ENCODE measurements at places on chromosomes 13 and 19.

GRCh38 chr13:65943024-65943423, 1287.1 kb downstream of the PCDH9 start:
- no peak for DNase-seq

- DNase-seq, result no peak
Observed at GRCh38 chr13:46195016-46195415, 13.0 kb upstream of the LCP1 start.

- DNase-seq, result no peak
Observed at GRCh38 chr19:54502518-54503048, at the start of gene LAIR2. LAIR2 (plus strand) TSS chr19:54502831; CDS start chr19:54502919, 88 bp downstream.

- no peak for DNase-seq
Observed at GRCh38 chr13:93411186-93411680, 184.6 kb downstream of the GPC6 start.

DNA sequence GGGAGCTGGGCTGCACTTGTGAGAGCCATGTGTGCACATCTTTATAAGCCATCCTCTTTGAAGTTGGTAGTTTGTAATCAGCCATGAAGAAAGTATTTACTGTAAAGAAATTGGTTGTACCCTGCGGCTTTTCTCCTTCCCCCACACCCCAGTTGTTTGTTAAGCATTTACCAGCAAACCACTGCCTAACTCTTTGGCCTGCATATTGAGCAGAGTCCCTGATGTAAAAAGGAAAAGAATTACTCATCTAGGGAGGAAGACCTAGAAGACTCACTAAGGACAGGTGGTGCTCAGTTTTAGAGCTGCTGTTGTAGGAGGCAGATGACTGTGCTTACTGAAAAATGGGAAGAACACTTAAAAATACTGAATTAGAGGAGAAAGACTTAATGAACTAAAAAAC, 245.3 kb downstream of the PCCA start:
- DNase-seq, result no peak

GRCh38 chr13:58964048-58964447, 1199.7 kb downstream of the DIAPH3 start:
- DNase-seq, result no peak

- no peak for DNase-seq
Observed at GRCh38 chr13:28333204-28333881, 161.6 kb downstream of the FLT1 start.

GRCh38 chr13:86174622-86175021, 375.4 kb upstream of the SLITRK6 start:
- no peak for DNase-seq

DNA sequence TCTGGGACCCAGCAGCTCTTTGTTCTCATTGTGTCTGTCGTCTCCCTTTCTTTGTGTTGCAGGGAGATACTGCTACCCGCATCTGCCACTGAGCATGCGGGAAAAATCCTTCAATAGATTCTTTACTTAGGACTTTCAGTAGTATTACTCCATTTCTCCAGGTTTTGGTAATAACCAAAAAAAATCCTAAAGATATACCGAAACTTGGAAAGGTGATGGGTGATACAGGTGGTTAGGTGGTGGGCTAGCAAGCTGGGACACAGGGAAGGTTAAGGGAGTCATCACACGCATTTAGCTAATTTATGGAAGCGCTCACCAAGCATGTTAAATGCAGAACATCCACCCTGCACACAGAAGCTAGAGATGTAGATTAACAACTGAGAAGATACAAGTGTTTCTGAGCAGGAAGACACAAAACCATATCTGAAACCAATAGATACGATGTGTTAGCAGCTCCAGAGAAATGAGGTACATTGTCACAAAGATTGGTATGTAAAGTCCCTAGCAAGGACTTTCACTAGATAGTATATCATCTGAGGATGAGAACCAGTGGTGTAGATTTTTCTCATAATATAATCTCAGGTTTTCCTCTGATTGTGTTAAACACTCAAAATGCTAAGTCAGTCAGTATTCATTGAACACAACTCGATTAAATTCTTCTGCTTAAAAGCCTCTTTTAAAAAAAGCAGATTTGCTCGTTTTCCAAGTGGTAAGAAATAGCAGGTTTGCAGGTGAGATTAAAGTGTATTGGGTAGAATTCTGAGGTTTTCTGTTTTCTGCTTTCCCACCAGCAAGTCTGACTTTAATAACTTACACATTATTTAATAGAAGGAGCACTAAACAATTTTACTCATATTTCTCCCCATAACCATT, 1.2 kb upstream of the SLAIN1 start:
- no peak for DNase-seq

DNA sequence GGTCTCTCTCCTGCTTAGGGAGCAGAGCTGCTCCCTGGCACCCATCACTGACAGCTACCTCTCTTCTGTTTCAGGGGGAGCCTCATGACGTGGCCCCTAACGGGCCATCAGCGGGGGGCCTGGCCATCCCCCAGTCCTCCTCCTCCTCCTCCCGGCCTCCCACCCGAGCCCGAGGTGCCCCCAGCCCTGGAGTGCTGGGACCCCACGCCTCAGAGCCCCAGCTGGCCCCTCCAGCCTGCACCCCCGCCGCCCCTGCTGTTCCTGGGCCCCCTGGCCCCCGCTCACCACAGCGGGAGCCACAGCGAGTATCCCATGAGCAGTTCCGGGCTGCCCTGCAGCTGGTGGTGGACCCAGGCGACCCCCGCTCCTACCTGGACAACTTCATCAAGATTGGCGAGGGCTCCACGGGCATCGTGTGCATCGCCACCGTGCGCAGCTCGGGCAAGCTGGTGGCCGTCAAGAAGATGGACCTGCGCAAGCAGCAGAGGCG, 23.2 kb upstream of the NCCRP1 start:
- no peak for DNase-seq

- no peak for DNase-seq
Observed at GRCh38 chr19:45413497-45413896, 7.1 kb downstream of the POLR1G start.

DNA sequence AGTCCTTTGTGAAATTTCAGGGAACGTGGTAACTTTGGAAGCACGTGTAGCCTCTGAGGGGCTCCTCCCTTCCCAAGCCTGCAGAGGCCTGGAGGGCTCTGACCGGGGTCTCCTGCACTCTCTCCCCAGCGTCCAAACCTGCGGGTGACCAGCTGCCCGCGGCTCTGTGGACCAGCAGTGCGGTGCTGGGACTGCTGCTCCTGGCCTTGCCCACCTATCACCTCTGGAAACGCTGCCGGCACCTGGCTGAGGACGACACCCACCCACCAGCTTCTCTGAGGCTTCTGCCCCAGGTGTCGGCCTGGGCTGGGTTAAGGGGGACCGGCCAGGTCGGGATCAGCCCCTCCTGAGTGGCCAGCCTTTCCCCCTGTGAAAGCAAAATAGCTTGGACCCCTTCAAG, 2.7 kb upstream of the TPGS1 start:
- no peak for DNase-seq

GRCh38 chr13:43544631-43545030, 242.1 kb downstream of the ENOX1 start:
- DNase-seq, result no peak

GRCh38 chr13:71619096-71619495, 247.9 kb downstream of the DACH1 start:
- no peak for DNase-seq

- DNase-seq, result no peak
Observed at GRCh38 chr13:96381681-96382080, 291.8 kb downstream of the HS6ST3 start.

DNA sequence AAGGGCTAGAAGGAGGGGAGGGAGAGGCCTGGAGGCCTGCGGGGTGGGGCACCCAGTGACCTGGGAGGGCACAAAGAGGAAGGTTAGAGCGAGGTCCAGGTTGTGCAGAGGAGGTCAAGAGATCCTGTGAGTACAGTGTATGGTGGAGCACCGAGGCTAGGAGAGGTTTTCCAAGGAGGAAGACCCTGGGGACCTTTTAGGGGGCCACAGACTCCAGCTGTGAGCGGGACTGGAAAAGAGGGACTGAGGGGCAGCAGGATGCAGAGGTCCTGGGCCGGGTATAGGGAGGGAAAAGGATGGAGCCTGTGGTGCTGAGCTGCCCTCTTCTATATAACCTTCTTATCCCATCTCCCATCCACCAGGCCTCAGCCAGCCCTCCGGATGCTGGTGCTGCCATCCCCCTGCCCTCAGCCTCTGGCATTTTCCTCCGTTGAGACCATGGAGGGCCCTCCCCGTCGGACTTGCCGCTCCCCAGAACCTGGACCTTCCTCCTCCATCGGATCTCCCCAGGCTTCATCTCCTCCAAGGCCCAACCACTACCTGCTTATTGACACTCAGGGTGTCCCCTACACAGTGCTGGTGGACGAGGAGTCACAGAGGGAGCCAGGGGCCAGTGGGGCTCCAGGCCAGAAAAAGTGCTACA, 863 bp downstream of the ZNF581 start:
- no peak for DNase-seq

DNA sequence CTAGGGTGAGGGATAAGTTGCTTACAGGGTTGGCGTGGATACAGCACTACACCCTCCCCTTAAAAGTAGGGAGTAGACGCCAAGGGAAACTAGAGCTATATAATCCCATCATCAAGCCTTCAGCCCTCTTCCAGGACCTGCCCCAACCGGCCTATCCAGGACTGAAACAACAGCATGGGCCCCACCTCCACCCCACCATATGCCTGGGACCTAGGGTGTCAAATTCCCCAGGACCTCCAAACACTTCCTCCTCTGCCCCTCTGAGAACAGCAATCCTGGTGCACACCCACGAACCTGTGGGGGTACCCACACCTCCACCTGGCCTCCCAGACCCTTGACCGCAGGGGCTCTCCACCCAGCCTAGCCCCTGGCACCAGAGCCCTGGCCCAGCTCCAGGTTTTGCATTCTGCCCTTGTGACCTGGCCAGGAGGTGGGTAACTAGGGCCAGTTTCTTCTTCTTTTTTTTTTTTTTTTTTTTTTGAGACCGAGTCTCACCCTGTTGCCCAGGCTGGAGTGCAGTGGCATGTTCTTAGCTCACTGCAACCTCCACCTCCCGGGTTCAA, 1.4 kb upstream of the CYP2F1 start:
- DNase-seq, result no peak
